ENCODE measurements at places on chromosomes 1 and 21. TPM values are rescaled to one million over a fixed set of nuclear protein-coding genes. Genes with fewer than 3 reads are reported as not detected.

DNA sequence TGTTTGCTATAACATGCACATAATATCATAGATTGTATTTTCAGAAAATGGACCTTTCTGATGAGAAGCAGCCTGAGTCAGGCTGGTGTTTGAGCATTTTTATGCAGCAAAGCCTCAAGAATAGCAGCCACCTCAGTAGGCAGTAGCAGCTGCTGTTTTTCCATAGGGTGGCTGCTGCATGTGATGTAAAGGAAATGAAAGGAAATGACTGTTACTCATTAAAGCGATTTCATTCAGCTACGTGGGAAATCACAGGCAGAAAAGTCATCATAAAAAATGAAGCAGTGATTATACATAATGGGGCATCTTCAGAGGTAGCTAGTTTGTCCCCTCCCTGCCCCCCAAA, 110.4 kb downstream of the PATJ start:
- no peak for DNase-seq

DNA sequence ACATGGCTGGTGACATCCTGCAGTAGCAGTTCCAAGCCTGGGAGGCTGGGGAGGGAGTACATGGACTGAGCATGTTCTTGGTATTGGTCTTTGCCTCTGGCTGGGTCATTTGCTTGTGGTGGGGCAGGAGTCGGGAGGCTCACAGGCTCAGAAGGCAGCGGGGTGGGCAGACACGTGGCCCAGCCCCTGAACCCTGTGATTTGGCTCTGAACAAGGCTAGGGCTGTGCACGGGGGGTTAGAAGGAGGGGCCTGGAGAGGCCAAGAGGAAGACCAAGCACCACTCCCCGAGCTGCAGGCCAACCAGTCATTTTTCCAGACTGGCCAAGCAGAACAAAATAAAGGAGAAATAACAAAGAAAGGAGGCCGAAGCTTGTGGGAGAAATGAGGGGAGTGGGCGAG, 9.7 kb upstream of the PRELP start:
- DNase-seq, result no peak

DNA sequence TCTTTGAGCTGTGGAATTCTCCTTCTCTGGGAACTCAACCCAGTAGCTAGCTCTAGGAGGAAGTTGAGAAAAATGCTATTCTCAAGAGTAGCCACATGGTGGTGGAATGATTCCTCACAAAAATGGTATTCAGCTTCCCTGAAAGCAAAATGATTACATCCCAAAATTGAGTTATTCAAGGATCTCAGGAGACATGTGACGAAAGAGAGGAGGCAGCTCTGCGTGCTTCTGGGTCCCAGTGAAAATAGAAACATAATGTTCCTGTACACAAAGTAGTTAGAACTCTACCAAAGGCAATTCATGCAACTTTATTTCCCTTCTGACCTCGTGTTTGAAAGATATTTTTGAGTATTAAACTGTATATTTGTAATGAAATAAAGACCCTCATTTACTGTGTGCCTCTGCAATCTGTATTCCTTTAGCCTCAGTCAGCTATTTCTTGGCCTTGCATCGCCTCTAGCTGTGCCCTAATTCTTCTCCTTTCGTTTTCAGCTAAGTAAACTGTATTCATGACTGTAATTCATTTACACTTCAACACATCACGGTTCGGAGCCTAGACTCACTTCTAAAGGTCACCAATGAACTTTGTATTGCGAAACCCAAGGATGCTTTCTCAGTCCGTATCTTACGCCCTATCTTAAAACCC, 167.3 kb downstream of the FASLG start:
- DNase-seq, result no peak

GRCh38 chr1:94734963-94735901, 84.9 kb upstream of the SLC44A3 start:
- no peak for DNase-seq

DNA sequence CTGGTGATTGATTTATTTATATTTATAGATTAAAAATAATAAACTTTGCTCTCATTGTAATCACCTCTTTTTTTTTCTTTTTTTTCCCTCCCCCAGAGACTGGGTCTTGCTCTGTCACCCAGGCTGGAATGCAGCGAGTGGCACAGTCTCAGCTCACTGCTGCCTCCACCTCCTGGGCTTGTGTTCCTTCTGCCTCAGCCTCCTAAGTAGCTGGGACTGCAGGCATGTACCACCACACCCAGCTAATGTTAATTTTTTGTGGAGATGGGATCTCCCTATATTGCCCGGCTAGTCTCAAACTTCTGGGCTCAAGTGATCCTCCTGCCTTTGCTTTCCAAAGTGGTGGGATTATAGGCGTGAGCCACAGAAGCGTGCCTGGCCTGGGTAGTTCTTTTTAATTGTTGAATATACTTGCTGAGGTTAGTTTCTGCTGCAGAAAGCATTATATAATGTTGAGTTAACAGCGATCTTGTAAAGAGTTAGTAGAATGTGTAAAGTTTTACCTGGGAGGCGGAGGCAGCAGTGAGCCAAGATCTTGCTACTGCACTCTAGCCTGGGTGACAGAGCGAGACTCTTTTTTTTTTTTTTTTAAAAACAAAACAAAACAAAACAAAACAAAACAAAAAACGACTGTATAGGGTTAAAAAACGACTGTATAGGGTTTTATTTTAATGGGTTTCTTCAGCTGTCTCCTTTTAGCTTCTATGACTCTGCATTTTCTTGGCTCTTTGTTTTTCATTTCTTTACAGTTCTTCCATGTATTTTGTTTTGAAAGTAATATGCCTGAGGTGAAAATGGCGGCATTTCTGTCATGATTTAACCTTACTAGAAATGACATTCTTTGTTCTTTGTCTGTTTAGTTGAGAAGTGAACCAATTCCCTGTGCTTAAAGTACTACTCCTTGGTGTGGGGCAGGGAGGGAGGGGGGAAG, 82.7 kb downstream of the CAMTA1 start:
- DNase-seq, result no peak

Gene SYCP1
- total RNA-seq, result 0.89 TPM

Measured in liver (tissue), 10 donors.